Left cardiac atrium (tissue), 4 donors: ENCODE measurements at places on chromosomes 3 and 15. TPM values are rescaled to one million over a fixed set of nuclear protein-coding genes. Genes with fewer than 3 reads are reported as not detected.

GORASP1 gene
- total RNA-seq: 49.1 TPM

GAP43 gene
- total RNA-seq: 1.4 TPM

SNTN gene
- total RNA-seq: not detected

MOBP gene
- 0.10 TPM for total RNA-seq

HTR3E gene
- total RNA-seq: not detected

CPB1 gene
- not detected for total RNA-seq

RHOV gene
- total RNA-seq: not detected

SLC28A1 gene
- 0.18 TPM for total RNA-seq
